ENCODE measurements at places on chromosomes 7 and 10.

DNA sequence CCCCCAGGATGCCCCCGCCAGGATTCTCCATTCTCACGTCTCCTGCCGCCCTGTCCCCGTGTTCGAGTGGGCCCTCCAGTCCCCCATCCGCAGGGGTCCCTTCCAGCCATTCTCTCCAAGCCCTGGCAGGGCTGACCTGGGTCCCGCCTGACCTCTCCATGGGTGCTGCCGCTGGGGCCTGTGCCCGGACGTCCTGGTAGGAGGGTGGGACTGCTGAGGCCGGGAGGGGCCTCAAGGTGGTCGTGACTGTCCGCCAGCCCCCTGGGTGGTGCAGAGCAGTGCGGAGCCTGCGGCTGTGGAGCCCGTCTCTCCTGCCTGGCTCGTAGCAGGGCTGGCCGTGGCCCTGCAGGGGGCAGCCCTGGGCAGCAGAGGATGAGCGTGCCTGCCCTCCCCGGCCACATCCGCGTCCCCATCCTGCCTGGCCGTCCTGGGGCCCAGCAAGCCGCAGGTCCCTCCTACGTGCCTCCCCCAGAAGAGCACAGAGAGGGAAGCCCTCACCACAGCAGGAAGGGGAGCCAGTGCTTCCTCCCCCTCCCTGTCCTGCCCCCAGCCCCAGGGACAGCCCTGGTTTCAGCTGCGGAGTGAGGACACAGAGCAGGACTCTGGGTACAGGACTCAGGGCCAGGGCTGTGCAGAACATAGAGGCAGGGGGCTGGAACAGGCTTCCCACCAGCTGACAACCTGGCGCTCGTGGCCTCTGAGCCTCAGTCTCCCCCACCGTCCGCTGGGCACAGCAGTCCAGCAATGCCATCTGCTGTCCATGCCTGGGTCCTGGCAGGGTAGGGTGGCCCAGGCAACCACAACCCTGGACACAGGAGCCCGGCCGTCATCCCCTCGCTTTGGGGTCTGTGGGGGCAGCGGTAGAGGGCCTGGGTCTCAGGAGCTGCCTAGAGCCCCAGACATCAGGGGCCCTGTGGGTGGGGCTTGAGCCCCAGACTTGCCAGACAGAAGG, 1.5 kb upstream of the GRIFIN start:
- peak; percentile 79 for DNase-seq

- DNase-seq: no peak
Measured at GRCh38 chr7:32020551-32021159, 49.6 kb downstream of the PDE1C start.

DNA sequence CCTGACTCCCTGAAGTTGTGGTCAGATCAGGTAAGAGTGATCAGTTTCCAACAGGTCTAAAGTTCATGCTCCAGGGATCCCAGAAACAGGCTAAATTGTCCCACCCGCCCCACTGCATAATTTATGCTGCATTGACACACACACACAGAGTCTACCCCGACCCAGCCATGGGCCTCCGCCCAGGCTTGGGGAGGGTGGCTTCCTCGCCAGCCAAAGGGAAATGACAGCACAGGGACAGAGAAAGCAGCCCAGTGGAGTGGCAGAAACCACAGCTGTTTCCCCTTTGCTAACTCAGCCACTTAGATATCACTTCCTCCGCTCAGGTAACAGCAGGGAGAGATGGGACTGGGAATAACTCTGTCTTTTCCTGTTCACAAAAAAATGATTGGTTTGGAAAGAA, 9.4 kb downstream of the SH3PXD2A start:
- DNase-seq: no peak

DNA sequence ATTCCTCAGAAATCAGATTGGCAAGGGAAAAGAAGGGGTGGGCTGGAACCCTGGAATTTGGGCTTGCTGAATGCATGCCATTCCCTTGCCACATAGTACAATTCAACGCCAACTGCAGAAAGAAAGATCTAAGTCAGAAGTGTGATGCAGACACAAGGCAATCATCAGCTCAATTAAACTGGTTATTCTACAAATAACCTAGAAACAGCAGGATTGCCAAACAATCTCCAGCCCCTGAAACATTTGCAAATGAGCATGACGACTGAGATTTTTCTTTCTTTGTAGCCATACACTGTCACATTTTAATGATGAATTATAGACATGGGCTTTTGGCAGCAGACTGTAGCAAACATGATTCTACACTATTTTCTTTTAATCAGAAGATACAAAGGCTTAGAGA, 16.5 kb upstream of the CREB5 start:
- DNase-seq: no peak

DNA sequence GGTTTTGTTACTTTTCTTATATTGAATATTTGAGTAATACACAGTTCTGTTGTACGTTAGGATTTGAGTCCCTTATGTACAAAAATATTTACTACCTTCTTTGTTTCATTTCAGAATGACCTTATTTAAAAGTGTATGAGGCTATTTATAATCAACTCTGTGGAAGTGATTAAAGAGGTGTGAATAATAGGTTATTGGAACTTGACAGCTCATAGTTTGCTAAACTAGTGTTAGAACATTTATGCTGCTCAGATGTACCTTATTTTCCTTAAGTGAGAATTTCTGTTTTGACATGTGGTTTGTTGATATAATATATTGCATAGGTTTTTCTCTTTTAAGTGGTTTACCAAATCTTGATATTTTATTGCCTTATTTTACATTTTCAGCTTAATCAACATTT, 105.5 kb downstream of the ZEB1 start:
- DNase-seq: no peak

DNA sequence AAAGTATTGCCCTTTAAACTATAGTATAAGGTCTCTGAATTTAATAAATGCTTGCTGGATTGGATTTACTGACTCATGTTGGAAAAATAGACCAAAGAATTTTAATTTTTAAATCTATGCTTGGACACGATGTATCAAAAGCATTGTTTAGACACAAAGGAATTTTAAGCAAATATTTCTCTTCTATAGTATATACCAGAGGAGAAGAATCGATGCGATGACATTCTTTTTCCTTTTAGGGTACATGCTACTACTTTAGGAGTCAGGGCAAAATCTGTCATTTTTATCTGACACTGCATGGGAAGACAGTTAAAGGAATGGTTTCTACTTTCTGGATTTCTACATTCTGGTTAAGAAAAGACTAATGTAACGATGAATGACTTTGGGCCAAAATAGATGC, 339.9 kb downstream of the BMPER start:
- DNase-seq: no peak

DNA sequence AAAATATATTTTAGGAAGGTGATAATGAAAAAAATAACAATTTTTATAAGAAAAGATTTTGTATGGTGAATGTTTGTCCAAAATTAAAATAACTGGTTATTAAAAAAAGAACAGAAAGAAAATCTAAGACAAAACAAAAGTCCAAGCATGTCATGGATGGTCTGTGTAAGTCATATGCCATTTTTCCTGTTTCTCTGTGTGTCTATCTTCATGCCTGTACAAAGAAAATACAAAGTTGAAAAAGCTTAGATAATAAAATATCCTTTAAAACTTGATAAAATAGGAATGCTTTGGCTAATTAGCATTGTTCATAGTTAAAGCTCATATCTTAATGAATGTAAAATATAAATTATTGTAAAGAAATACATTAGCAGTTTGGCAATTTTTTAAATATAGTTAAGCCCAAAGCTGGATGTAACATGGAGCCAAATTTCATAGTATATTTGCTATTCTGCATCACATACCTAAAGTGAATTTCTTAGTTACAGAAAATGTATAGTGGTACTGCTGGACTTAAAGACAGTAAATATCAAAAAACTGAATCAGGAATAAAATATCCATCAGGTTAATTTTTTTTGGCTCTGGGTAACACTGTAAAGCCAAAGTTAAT, 661.1 kb downstream of the PCDH15 start:
- no peak for DNase-seq

- peak; percentile 7 for DNase-seq
Measured at GRCh38 chr10:14153570-14154055, 177.1 kb downstream of the FRMD4A start.

Data from WERI-Rb-1 (cell line).